ENCODE measurements at places on chromosomes 11 and 22. TPM values are rescaled to one million over a fixed set of nuclear protein-coding genes. Genes with fewer than 3 reads are reported as not detected.

DNA sequence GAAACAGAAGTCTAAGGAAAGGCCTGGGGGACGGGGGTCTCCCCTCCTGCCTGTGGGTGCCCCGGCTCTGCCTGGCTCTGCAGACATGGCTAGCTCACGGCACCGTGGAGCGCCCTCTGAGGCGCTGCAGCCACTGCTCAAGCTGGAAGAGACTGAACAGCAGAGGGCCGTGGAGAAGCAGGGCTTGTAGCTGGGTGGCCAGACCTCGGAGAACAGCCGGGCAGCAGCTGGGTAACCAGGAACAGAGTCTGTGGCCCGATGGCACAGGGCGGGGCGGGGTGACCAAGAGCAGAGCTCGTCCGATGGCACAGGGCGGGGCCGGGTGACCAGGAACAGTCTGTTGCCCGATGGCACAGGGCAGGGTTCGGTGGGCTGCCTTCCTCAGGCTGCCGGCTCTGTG, 18.1 kb downstream of the RNH1 start:
- no peak for DNase-seq

GRCh38 chr11:46351606-46352005, 4.3 kb downstream of the DGKZ start:
- DNase-seq, result no peak

- DNase-seq, result peak; percentile 10
These were observed 218.8 kb downstream of the HIPK3 start for GRCh38 chr11:33475993-33476392.

DNA sequence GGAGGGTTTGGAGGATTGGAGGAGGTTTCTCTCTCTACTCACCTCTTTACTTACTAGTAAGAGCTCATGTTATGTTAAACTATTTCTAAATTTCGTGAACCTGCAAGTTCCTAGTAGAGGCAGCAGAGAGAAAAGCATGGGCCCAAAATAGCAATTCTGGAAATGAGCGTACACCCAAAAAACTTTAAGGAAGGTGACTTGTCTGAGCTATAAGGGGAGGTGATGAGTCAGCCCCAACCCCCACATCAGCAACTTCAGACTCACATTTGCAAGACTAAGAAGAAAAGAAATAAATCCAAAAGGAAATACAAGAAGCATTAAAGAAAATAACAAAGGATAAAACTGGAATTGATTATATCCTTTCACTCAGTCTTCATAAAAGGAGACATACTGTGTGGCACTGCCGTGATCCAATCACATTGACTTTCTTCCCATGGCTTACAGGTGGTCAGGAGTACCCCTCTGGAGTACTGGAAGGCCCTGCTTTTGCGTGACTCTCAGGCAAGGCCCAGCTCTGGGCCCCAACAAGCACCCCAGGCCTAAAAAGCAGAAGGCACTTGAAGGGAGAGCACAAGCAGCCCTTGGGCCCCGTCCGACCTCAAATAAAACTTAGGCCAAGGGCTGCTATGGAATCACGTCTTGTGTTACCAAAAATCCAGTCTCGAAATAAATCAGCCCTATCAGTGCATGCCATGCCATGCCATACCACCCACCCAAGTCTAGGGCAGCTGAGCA, 14.3 kb downstream of the PACSIN2 start:
- DNase-seq, result no peak

Gene HTR3A
- not detected for total RNA-seq

DNA sequence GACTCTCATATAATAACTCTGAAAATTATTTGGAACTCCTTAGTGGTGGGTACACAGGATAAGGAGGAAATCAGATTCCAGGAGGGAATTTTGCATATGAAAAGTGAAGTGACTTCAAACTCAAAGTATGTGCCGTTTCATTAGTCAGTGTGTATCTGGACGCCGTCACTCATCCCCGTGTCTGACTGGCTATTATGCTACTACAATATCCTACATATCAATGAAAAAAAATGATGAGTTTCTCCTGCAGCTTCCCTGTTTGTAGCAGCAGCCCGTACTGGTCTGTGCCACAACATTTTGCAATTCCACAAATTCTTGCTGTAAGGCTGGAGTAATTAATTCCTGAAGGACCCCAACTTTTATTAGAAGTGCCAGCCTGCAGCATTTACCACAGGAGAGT, 16.5 kb downstream of the WT1 start:
- DNase-seq, result no peak

DNA sequence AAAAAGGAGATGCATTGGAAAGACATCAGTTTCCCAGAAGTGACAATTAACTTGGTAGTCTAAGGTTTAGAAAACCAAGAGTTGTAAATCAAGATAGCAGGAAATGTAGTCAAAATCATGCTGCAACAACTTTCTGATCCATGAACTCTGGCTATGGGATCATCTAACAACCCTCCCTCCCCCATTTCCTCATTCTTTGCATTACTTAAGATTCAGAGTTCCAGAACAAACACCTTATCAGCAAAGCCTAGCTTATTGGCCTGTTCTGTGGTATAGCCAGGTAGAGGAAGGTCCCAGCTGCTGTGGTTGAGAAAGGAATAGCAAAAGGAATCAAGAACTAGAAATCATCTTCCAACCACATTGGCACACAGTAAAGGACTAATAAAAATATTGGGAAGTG, 651.1 kb downstream of the METTL15 start:
- no peak for DNase-seq

- DNase-seq, result no peak
These were observed 283.8 kb downstream of the CADM1 start for GRCh38 chr11:115220423-115220822.

Gene CLNS1A
- 76.1 TPM for total RNA-seq

GRCh38 chr11:58625086-58625485, 2.6 kb downstream of the CNTF start:
- DNase-seq, result no peak

DNA sequence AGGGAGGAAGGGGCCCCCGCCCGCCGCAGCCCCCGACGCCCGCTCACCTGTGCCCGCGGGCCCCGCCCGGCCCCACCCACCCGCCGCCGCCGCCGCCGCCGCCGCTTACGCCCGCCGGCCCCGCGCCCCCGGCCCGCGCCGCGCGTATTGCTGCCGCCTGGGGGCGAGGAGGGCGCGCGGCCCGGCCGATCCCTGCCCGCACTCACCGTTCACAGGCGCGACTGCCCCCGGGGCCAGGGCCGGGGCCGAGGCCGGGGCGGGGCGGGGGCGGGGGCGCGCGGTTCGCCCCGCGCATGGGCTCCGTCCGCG, 212 bp downstream of the HRAS start:
- DNase-seq, result no peak

Gene BIRC3
- total RNA-seq, result 2.9 TPM

DNA sequence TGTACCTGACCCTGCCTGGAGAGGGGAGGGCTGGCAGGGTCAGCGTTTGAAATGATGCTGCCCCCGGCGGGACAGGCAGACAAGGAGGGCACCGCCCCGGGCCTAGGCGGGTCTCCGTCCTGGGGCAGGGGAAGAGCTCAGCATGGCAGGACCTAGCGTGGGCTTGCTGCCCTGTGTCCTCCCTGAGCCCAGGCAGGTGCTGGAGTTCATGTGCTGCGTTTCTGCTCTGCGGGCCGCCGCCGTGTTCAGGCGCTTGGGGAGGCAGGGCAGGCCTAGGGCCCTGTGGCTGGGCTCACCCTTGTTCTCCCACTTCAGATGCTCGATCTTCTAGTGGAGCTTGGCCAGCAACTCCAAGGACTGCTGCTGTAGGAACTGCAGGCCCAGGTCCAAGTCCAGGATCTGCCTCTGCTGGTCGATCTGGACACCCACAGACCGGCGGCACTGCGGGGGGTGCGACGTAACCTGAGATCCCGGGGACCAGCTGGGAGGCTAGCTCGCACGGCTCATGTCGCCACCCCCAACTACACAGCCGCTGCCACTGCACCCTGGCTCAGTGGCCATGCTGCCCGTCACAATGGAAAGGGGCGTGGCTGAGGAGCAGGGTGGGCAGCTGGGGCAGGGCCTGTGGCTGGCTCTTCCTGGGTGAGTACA, 84.4 kb downstream of the MED15 start:
- no peak for DNase-seq

GRCh38 chr22:17911887-17912286, 112.5 kb downstream of the MICAL3 start:
- no peak for DNase-seq

GRCh38 chr11:16618431-16618830, 120.0 kb upstream of the C11orf58 start:
- no peak for DNase-seq

GRCh38 chr11:9747828-9748227, 84.0 kb downstream of the SWAP70 start:
- no peak for DNase-seq

DNA sequence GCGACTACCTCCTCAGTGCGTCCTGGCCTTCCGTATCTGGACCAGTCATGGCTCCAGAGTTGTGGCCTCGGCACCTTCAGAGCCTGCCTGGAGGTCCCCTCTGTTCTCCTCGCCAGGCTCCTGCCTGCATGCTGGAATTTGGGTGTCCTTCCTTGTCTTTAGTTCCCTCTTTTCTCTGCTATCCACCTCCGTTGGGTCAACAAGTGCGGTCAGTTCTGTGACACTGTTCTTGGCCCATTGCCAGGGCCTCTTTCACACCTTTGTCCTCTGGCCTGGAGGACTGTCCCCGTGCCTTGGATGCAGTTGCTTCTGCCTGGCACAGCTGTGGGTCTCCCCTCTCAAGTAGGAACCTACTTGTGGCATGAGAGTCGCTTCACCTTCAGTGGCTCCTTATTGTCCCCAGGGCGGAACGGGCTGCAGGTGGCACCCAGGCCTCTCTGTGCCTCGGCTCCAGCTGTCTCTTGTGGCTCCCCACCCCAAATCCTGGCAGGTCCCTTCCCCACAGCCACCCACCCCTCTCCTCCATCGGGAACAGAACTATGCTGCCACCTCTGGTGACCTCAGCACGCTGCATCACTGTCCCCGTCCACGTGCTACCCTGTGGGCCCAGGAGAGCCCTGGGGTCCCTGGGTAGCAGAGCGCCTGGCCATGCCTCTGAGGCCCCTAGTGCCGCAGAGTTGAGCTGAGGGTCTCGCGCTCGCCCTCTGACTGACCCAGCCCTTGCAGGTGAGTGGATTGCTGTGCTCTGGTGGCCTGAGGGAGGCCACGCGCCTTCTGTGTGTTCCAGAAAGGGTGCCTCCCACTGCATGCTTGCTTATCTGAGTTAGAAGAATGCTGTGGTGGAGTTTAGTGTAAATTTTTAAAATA, 4.7 kb downstream of the DGCR8 start:
- DNase-seq, result no peak

GRCh38 chr11:107689317-107690202, 22.3 kb downstream of the SLN start:
- peak; percentile 61 for DNase-seq

GRCh38 chr22:35883031-35883620, 145.5 kb downstream of the RBFOX2 start:
- no peak for DNase-seq

Gene OR6A2
- total RNA-seq, result not detected

DNA sequence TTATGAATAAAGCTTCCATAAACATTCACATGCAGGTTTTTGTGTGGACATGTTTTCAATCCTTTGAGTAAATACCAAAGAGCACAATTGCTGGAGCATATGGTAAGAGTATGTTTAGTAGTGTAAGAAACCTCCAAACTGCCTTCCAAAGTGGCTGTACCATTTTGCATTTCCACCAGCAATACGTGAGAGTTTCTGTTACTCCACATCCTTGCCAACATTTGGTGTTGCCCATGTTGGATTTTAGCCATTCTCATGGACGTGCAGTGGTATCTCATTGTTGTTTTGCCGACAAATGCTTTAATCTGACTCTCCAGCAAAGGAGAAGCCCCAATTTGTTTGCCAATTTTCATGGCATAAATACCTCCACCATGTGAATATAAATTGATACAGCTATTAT, 103.9 kb upstream of the TMEM45B start:
- no peak for DNase-seq

Gene PPFIBP2
- 21.5 TPM for total RNA-seq

- DNase-seq, result no peak
These were observed 2.7 kb upstream of the KRTAP5-4 start for GRCh38 chr11:1624621-1625020.

DNA sequence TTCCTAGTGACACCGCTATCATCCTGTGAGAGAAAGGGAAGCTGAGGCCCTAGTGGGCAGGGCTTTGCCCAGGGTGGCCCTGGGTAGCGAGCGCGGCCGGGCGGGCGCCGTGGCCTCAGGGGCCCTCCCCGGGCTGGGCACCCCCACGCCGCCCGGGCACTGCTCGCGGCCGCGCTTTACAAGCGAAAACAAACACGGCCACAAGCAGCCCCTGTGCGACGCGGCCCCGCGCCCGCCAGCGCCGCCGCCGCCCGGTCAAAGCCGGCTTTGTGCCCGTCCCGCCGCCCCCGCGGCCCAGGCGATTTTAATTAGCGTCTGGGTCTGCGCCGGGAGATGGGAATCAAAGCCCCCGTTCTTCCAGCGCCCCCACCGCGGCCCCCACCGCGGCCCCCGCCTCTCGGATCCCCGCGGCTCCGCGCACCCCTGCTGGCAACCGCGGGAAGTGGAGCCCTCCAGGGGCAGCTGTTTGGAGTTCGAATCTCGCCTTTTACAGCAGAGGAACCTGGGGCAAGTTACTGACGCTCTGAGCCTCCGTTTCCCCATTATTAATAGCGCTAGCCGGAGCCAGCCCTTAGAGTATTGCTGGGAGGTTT, 47.9 kb downstream of the CHRDL2 start:
- DNase-seq, result peak; percentile 40

DNA sequence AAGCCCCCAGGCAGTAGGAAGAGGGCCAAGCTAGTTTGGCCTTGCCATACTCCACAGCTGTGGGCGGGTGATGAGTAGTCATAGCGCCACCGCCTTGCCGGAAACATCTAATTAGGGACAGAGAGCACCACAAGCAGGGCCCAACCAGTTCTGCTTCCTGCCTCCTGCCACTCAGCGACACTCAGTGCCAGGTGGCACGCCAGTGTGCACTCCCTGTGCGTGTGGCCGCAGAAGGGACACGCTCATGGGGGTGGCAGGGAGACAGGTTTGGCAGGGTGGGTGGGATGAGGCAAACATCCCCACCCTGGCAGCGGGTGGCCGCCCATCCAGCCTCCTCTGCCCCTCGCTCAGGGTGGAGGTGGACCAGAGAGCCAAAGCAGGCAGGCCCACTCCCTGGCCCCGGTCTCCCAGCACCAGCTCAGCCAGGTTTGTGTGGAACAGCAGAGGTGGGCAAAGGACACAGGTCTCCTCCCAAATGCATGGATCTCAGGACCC, 4.9 kb downstream of the OVOL1 start:
- no peak for DNase-seq

DNA sequence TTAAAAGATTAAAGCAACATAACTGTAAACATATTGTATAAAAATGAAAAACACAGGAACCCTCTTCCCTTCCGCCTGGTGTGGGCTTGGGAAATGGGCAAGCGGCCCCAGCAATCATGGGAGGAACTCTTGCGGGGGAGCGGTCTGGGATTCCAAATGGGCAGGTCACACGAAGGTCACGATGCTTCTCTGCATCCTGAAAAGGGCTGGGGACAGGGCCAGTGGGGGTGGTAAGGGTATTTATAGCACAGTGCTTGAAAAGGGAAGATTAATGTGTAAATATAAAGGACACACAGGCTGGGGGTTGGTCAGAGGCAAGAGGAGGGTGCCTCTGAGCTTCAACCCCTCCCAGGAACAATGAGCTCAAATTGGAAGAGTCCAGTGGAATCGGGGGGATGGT, 46.9 kb upstream of the OR4B1 start:
- DNase-seq, result peak; percentile 82
